ENCODE measurements at places on chromosomes 7 and 10. TPM values are rescaled to one million over a fixed set of nuclear protein-coding genes. Genes with fewer than 3 reads are reported as not detected.
A peak's percentile ranks its signal among the peaks of the same experiment; 100 is the strongest.

DNA sequence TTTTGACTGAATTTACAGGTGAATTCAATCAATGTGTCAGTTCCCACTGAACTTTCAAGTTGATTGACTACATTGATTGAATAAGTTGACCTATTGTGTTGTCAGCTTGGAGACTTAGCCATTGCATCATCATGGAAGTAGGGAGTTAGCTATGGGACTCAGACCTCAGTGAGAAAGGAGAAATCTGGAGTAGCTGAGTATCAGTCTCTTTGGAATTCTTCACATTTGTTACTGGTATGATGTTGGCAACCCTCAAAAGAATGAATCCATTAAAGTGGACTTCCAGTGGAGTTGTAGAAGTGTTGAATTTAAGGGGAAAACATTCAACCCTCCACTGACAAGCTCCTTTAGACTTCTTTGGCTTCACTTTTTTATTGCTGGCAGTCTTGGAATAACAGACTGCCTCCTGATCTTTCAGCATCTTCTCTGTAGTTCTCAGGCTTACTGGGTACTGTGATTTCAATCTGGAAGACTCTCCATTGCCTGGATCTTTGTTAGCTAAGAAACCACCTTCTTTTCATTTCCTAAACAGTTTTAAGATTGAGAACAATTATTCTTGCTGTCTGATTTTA is 160.3 kb upstream of the NRP1 start:
- DNase-seq, result no peak

GRCh38 chr7:149161241-149161848 is 14.1 kb downstream of the ZNF398 start:
- no peak for DNase-seq

GRCh38 chr7:29825775-29826529 is 19.6 kb downstream of the WIPF3 start:
- no peak for DNase-seq

DNA sequence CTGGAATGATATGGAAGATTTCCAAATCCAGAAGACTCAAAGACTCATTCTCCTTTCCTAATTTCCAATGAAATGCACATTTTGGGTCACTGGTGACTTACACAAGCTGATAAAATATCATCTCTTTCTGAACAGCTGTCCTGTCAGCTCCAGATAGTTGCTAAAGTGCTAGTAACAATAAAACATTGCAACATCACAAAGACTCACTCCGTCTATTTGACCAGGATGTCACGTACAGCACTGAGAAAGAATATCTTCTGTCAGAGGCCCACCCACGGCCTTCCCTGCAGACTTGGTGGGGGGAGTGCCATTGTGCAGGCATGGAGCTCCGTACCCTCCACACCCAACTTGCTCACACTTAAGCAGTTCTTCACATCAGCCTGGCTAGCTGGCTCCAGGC is 78.9 kb upstream of the EGR2 start:
- no peak for DNase-seq

DNA sequence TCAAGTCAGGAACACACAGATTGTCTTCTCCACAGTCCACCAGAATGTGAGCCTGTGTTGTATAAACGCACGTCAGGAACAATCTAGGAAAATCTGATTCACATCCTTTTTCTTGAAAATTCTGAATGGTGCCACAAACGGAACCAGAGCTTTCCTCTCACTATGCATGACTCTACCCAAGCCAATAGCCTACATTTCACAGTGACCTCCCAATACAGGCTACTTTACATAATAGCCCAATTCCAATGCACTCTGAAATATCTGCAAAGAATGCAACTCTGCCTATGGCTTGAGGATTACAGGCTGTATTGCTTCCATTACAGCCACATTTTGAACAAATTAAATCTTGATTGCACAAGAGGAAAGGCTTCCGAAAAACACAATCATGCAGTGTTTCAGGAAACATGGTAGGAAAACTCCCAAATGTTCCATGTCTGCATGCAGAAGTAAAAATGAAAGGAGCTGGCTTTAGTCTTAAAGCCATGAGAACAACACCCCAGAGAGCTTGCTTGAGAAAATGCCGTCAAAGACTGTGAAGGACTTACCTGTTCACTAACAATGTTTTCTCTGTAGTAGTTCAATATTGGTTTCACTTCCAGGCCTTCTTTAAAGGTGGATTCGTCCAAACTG is 113.9 kb downstream of the ITGA8 start:
- no peak for DNase-seq

UCN3 gene
- total RNA-seq, result not detected

DNA sequence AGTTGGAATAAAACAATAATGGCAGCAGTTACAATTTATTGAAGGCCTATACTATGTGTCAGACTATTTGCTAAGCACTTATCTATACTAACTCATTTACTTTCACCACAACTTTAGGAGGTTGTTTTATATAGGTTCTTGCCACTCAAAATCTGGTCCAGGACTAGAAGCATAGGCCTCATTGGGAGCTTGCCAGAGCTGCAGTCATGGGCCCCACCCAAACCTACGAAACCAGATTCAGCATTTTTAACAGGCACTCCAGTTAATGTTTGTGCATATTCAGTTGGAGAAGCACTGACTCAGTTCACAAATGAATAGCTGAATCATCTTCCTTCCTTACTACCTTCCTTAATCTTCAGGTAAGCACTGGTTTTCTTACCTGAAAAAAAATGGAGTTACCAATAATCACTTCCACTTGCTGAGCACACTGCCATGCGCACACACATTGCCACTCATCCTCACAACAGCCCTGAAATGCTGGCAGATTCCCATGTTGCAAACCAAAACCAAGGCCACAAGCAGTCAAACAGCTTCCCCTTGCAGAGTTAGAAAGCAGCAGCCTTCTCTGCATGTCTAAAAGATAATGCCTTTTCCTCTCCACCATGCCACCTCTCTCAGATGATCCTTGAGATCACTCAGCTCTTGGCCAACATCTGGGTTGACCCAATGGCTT is 122.4 kb downstream of the SLC16A9 start:
- no peak for DNase-seq

XPNPEP1 gene
- 101 TPM for total RNA-seq

CYP2C9 gene
- not detected for total RNA-seq

SPDYE8 gene
- total RNA-seq, result not detected

- no peak for DNase-seq
These were observed 487.6 kb downstream of the ARL4A start for GRCh38 chr7:13174991-13175390.

DNA sequence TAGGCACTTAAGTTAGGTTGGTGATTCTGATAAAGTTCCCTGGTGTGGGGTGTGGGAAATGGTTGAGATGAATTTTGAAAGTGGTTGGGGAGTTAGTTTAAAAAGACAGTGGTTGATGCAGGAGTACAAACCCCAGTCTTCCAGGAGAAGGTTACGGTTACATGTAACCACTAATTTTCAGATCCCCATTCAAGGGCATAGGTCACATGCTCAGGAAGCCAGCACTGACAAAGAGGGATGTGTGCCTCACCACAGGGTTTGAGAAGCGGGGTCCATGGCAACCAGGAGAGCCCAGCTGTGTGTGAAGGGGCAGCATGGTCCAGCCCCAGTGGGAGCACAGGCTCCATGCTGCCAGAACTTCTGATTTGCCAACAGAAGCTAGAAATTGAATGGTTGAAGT is 144.2 kb downstream of the MDFIC start:
- DNase-seq, result no peak

NRCAM gene
- total RNA-seq, result 5.6 TPM

- no peak for DNase-seq
These were observed 135.3 kb downstream of the ICA1 start for GRCh38 chr7:8126601-8127167.

GRCh38 chr10:69513617-69514016 is 59.6 kb downstream of the NEUROG3 start:
- no peak for DNase-seq

HTR7 gene
- total RNA-seq, result 0.47 TPM

CHST15 gene
- total RNA-seq, result 69.5 TPM

ZNF277 gene
- total RNA-seq, result 17.5 TPM

RET gene
- total RNA-seq, result 0.79 TPM

- no peak for DNase-seq
These were observed 185.8 kb downstream of the USP6NL start for GRCh38 chr10:11425676-11426075.

DNA sequence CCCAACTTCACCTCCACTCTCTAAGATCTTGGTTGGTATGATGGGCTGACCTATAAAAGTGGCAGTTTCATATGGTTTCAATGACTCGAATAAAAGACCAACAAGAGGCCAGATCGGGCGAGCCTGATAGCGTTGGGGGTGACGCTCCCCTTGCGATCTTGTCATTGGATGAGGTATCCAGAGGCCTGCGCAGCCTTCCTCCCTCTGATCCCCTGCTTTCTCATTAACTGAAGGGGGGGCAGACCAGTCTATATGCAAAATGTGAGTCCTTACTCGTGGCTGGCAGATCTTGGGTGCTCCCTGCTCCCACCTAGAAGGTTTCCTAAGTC is 937 bp upstream of the COBL start:
- no peak for DNase-seq

DKK1 gene
- total RNA-seq, result 6.1 TPM

FAM241B gene
- total RNA-seq, result 1.8 TPM

DNA sequence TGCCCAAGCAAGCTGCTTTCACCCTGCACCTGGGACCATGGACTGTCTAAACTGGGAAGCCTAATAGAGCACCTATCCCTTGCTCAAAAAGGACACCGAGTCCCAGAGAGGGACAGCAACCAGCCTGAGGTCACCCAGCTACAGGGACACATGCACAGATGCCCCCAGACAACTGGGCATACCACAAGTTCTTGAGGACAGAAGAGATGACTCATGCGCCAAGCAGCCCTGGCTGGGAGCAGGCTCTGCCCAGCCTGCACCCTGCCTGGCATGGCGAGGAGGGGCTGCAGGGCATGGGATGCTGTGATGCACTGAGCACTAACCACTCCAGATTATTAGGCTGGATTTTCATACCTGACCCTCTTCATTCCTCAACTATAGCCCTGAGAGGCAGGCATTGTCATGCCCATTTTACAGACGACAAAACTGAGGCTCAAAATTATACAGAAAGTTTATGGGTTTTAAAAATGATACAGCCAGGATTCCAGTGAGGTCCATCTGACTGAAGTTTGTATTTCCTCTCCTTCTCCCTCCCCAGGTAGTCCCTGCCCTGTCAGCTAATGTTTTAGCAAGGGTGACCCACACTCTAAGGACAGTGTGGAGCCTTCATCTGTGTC is 289.3 kb upstream of the ZMIZ1 start:
- peak; percentile 6 for DNase-seq

GRCh38 chr7:72709909-72710308 is 118.1 kb downstream of the TYW1B start:
- no peak for DNase-seq

DNA sequence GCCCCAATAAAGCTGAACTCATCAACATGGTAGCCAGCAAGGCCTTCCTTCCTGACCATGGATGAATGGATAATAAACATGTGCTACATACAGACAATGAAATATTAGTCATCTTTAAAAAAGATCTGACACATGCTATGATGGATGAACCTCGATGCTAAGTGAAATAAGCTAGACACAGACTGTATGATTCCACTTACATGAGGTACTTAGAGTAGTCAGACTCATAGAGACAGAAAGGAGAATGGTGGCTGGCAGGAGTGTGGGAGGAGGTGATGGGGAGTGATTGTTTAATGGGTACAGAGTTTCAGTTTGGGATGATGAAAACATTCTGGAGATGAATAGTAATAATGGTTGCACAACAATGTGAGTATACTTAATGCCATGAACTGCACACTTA is 114.1 kb upstream of the SORCS3 start:
- no peak for DNase-seq

GRCh38 chr7:75988568-75989499 is 5.6 kb downstream of the TMEM120A start:
- DNase-seq, result no peak

GRCh38 chr10:124319926-124320391 is 98.8 kb downstream of the OAT start:
- peak; percentile 14 for DNase-seq

GRCh38 chr10:90344226-90344625 is 513.6 kb downstream of the HTR7 start:
- DNase-seq, result no peak

BICC1 gene
- total RNA-seq, result 31.0 TPM

DNA sequence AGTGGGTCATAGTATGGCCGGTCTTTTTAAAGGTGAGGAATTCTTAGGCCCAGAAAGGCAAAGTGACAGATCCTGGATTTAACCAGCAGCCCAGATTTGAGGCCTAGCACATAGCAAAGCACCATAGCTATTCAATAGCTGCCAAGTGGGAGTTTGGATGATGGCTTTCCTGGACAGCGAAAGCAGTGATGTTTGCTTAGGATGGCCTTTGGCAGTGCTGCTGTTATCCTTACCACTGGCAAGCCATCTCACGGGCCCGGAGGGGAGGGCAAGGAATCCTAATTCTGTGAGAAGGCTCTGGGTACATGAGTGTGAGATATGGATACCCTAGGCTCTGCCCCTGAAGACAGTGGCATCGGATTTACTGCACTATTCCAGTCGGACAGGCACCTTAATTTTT is 50.4 kb downstream of the TCF7L2 start:
- no peak for DNase-seq

- no peak for DNase-seq
These were observed 543.6 kb downstream of the SDK1 start for GRCh38 chr7:3844540-3845151.

CPN1 gene
- not detected for total RNA-seq

- DNase-seq, result no peak
These were observed 28.5 kb upstream of the CROT start for GRCh38 chr7:87316846-87317552.

DNA sequence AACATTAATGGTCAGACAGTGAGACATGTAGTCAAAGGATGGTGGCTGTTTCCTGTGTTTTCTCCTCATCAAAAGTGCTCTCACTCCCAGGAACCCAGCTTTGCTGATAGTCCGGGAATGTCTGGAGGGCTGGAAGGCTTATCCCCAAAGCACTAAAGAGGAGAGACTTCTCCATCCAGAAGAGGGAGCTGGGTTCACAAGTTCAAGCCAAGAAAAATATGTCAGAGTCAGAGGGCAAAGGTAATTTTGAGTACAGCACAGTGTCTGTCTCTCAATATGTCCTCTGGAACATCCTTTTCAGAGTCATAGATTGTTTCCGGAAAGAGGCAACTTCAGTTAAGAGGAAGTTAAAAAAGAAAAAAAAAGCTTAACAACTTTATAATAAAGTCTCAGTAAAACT is 281.5 kb upstream of the PHYHIPL start:
- DNase-seq, result no peak

DNA sequence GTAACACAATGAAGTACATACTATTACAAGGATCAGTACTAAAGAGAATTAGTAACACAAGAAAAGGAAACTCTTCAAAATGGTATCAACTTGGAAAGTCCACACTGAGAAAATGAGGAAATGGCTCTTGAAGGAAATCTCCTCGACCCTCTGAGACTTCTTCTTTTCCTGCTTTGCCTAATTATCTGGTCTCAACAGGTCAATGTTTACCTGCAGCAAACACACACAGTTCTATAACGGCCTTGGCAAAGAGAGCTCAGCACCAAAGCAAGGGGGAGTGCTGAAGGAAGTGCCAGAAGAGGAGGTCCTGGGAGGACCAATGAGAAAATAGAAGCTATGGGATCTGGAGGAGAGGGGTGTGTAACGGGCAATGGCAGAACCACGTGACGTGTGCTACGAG is 21.9 kb downstream of the CHCHD3 start:
- DNase-seq, result no peak
